Amniotic stem cell (primary cell): ENCODE measurements at places on chromosomes 2 and 18.

GRCh38 chr2:23746141-23746863, 180.6 kb downstream of the ATAD2B start:
- no peak for DNase-seq

DNA sequence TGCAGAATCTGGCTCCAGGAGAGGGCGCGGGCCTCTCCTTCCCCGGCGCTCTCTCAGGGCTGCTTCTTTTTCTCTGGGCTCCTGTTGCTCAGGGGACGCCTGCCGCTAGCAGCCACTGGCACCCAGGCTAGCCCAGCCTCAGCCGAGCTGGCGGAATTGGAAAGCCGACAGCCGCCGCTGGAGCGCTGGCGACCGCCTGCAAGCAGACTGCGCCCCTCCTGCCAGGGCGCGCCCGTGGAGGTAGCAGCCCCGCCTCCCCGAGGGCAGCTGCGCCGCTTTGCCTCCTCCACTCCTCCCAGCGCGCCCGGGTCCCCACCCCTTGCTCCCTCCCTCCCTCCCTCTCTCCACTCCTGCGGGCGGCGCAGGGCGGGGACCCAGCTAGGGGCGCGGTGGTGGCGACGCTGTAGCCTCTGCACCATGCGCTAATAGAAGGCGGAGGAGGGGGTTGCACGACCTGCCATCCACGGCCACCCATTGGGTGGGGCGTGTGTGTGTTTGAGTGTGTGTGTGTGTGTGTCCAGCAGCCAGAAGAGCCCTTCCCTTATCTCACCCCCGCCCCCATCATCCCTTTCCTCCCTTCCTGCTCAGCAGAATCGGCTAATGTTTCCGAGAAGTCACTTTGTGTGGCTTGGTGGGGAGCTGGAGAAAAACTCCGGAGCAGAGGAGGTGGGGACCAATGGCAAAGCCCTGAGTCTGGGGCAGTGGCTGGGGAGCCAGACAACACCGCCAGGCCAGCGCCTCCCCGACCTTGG, at the start of gene SCN9A:
SCN9A (minus strand) TSS at position 209 of the 752 bp plus-strand sequence. CDS start 64,188 bp downstream, outside the sequence.
- peak; percentile 64 for DNase-seq

DNA sequence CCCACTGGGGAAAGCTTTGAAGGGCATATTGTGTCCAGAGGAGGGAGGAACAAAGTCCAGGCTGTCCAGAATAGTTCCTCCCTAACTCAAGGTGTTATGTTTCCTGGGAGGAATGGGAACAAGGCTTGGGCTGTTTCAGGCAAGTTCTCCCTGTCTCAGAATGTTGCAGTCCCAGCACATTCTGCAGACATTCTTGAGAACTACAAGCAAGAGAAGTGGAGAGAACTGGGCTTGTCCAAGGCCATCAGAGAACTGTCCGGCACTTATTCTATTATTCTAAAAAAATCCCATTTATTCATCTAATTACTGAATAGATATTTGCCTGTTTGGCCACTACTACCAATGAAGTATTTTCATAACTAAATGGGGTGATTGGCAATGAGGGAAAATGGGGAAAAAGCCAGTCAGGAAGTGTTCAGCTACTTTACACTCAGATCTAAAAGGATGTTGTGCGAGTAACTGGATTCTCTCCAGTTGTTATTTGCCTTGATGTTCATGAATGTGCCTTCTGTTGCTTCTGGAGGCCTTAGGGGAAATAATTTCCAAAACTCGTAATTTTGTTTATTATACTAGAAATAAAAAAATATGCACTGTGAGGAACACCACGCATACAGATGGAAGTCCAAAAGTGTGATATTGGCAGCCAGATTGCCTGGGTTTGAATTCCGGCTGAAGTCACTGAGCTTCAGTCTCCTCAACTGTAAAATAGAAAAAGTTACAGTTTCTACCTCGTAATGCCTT, 300.1 kb upstream of the RND3 start:
- no peak for DNase-seq

- DNase-seq, result no peak
Observed at GRCh38 chr2:10913501-10914271, 2.0 kb downstream of the KCNF1 start.

GRCh38 chr2:88074854-88075292, 7.2 kb downstream of the SMYD1 start:
- no peak for DNase-seq

DNA sequence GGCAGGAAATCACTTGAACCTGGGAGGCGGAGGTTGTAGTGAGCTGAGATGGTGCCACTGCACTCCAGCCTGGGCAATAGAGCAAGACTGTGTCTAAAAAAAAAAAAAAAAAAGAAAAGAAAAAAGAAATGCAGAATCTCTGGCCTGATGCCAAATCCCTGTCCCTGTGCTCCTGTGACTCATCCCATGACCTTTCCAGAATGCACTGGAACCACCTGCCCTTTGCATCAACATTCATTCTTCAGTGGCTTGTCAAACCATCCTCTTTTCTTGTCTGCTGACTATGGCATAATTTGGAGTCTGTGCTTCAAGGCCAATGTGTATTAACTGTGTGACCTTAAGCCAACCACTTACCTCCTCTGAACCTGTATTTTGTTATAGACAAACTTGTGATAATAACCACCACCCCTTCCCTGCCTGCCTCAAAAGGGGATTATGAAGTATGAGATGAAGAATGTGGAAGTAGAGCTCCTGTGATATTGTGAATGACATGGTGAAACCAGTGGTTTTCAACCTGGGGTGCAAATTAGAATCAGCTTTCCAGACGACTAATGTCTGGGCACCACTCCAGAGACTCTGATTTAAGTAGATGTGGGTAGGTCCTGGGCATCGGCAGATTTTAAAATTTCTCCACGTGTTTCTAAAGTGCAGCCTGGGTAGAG, 189.3 kb downstream of the CLIP4 start:
- DNase-seq, result no peak

GRCh38 chr18:62987055-62987830, 271.9 kb downstream of the PHLPP1 start:
- no peak for DNase-seq

DNA sequence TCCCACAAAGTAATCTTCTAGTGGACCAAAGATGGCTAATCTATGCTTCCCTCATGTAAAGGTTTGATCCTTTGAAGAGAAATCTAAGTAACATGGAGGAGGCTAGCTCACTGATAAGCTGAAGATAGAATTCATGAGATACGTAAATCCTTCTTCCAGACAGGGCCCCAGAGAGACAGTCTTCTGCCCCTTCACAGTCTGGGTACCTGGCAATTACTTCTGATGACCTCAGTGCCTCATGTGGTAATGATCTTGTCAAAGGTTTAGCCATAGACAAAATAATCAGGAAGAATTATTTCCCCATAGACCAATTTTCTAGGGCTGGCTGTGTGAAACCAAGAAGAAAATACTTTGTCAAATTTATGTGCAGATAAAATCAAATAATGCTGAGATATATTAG, 495.8 kb downstream of the METTL4 start:
- no peak for DNase-seq

DNA sequence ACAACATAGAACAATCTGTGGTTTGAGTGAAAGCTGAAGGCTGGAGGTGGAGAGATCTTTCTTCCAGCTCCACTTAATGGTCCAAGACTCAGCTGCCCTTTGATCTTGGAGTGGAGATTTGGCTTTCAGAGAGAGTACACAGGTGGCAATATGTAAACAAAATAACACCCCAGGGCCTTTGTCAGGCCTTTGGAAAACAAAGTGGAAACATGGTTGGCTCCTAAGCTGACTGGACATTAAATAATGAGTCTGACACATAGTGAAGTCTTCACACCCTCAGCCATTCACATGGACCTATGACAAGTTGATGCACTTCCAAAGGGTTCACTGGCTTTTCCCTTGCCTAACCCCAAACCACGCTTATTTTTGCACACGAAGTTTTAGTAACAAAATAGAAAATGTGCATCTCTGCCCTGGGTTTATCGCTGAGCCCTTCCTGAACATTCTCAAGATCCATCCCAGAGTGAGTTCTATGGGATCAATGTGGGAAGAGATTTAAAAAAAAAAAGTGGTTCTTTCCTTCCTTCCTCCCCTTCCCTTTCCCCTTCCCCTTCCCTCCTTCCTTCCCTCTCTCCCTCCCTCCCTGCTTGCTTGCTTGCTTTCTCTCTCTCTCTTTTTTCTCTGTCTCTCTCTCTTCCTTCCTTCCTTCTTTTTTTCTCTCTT, 201.3 kb upstream of the NT5C1B start:
- no peak for DNase-seq

DNA sequence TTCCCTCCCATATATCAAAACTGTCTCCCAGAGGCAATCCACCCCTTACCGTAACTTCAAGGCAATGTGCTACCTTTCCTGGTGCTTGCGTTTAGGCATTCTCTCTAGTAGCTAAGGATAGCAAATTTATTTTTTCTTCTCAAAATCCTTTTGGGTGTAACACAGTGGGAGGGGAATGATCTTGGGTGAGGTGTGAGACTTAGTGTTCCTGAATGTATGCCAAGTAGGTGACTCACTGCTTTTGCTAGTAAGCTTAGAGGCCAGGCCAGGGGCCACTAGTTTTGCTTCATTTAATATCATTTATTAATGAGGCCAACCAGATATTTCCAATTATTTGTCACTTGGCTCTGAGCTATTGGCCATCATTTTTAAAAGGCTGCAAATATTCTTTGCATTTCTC, 135.5 kb downstream of the NAPG start:
- no peak for DNase-seq

DNA sequence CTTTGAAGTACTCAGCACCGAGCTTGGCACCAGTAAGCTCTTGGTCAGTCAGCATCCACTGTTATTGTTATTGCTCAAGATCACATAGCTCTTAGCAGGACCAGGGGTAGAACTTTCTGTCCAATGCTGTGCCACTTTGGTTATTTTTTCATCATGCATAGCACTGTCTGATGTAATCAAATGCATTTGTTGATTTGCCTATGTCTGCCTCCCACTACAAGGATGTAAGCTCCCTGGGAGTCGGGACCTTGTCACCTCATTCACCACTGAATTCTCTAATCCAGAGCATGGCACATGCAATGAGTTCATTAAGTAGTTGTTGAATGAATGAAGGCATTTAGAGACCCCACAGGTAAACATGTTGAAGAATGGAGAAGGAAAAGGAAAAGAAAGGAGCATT, 29.0 kb upstream of the DLX1 start:
- DNase-seq, result no peak

- DNase-seq, result no peak
Observed at GRCh38 chr18:68263481-68263880, 451.4 kb downstream of the TMX3 start.

DNA sequence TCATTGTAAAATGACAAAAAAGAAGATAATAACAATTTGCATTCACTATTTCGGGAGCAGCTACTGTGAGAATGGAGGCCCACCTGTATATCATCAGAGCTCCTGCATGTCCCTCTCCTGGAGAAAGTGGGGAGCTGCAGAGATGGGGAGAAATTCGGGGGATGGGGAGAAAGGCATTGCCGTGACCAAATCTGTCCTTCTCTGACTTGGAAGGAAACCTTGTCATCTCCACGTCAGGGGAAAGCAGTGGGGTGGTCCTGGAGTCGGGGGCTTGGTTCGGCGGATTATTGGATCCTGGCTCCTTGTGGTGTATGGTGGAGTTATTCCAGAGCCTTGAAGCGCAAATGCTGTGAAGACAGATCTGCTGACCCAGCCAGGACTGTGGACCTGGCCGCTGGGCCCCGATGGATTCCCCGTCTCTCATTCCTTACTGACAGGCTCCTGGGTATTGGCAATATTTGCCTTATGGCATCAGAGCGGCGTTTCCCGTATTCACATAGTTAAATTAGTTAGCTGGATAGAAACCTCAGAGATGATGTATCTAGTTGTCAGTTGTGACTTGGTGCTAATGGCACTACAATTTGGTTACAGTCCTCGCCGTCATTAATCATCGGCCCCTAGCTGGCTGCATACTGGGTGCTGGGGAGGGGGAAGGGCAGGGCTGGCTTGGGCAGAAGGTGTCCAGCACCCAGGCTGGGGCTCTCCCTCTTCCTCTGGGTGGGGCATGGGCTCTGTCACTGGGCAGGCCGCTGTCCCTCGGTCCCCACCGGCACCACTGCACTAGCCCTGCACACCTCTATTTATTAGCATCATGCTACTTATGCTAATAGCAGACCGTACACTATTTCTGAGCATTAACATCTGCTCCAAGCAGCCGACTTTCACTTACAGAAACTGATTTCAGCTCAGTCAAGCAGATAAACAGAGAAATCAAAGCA, 31.7 kb downstream of the CELF4 start:
- DNase-seq, result no peak

DNA sequence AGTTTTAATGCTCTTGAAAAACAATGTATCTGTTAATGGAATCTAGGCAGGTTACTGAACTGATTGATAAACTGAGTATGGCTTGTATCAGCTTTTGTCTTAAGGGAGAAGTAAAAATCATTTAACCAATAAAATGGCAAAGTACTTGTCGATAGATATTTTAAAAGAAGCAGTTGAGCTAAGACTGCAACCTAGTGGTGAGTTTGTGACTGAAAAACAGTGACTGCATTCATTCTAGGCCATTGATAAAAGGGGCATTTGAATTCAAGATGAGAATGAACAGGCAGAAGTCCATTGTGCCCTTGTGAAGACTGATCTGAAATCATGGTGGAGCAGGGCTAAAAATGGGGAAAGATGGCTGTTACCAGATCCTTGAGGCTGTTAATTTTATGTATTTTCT, 59.4 kb upstream of the MSTN start:
- DNase-seq, result no peak

GRCh38 chr2:218962859-218963492, 3.5 kb downstream of the CDK5R2 start:
- no peak for DNase-seq

DNA sequence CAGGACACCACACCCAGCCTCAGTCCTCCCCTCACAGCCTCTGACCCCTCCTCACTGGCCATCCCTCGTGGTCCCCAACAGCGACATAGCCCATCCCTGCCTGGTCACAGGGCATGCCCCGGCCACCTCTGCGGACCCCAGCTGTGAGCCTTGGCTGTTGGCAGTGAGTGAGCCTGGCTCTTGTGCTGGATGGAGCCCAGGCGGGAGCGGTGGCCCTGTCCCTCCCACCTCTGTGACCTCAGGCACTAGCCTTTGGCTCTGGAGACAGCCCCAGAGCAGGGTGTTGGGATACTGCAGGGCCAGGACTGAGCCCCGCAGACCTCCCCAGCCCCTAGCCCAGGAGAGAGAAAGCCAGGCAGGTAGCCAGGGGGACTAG, 7.9 kb downstream of the DES start:
- DNase-seq, result no peak

- DNase-seq, result no peak
Observed at GRCh38 chr2:157460384-157460837, 16.5 kb upstream of the CYTIP start.

DNA sequence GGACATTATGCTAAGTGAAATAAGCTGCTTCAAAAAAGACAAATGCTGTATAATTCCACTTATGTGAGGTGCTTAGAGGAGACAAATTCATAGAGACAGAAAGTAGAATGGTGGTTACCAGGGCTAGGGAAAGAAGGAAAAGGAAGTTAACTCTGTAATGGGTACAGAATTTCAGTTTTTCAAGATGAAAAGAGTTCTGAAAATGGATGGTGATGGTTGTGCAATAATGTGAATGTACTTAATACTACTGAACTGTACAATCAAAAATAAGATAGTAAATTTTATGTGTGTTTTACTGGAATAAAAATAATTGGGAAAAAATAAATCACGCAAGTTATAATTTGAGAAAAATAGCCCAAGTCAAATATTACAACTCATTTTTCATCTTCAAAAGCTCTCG, 27.5 kb downstream of the ARHGAP25 start:
- no peak for DNase-seq

GRCh38 chr2:5093518-5093917, 598.7 kb upstream of the SOX11 start:
- DNase-seq, result no peak

- no peak for DNase-seq
Observed at GRCh38 chr2:120885321-120885720, 149.7 kb downstream of the GLI2 start.
